ELF-1 (cell line): ENCODE measurements at places on chromosomes 12 and 14.
A peak's percentile ranks its signal among the peaks of the same experiment; 100 is the strongest.

DNA sequence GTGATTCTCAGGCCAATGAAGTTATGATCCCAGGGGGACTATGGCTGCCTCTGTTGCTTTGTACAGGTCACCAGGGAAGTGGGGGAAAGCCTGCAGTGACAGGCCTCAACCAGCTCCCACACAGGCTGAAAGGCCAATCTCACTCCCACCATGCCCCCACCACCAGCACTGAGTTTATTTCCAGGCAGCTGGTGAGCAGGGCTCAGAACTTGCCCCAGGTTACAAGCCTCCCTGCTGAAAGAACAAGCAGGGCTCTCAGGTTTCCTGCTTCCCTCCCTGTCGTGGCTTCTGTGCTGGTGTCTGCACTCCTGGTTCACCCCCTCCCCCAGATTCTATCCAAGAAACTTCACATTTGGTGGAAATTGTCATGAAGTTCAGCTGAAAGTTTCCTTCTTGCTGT, 260.3 kb downstream of the CCDC59 start:
- DNase-seq, result peak; percentile 58

DNA sequence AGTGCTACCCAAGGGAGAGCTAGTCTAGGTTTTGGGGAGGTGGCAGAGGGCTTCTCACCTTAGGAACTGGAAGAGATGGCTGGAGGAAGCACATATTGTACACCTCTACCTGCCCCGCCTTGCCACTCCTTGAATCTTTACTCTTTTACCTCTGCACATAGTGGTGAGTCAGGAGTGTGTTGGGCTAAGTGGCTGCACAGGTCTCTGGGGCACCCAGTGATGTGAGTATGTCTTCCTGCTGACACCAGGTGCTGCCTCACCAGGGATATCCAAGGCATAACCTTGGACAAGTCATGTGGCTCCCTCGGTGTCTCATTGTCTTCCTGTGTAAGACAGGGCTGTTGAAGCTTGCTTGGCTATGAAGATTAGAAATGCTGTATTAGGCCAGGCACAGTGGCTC, 19.8 kb upstream of the CABP1 start:
- no peak for DNase-seq

- no peak for DNase-seq
These were observed 92.9 kb downstream of the SLCO1B1 start for GRCh38 chr12:21223930-21224329.

DNA sequence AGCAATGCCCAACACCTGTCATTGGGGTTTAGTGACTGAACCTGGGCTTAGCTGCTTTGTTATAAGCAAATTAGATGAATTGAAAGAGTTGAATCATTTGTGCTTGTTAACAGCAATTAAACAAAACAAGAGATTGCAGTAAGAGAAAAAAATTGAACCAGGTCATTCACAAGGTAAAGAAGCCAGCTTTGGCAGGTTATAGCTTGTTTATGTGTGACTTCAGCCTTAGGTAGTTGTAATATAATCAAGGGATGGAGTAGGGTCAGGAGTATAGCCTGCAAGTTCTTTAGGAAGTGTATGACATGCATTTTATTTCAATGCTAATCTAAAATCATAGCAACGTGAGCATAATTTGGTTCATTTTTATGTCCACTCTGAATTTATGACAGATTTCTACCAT, 63.4 kb upstream of the PLEKHG3 start:
- DNase-seq, result no peak

GRCh38 chr12:125324861-125325490, 259.7 kb downstream of the AACS start:
- DNase-seq, result peak; percentile 55

DNA sequence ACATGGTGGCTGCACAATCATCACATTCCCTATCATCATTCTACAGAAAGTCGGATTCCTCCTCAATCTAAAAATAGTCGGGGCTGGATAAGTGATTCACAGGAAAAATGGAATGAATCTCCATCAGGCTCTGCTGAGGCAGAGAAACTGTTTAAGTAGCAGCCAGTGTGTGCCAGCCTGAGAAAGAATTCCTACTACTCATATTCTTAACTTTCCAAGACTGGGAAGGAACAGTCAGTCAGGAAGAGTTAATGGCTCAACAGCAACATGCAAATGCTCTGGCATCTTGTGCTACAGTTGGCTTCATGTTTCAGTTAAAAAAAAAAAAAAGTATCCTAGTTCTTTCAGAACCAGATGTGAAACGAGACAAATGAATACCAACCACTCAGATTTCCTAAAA, 187.0 kb downstream of the GRIP1 start:
- DNase-seq, result no peak

DNA sequence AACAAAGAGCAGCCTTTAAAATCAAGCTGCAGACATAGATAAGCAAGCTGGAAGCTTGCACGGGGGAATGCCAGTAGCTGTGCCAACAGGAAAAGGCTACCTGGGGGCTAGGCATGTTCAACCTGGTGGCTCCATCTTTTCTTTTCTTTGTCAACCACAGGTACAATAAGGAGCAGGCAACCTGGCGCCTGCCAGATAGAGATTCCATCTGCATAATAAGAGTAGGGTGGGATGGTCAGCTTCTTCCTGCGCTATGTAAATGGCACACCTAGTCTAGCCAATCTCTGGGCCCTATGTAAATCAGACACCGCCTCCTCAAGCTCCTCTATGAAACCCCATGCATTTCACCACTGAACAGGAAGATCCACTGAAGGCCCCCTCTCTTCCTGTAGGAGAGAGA, 87.4 kb upstream of the PKP2 start:
- peak; percentile 75 for DNase-seq

- DNase-seq, result no peak
These were observed 528.4 kb upstream of the LMO3 start for GRCh38 chr12:17134315-17134714.

GRCh38 chr12:74747305-74747704, 209.7 kb downstream of the ATXN7L3B start:
- DNase-seq, result no peak

DNA sequence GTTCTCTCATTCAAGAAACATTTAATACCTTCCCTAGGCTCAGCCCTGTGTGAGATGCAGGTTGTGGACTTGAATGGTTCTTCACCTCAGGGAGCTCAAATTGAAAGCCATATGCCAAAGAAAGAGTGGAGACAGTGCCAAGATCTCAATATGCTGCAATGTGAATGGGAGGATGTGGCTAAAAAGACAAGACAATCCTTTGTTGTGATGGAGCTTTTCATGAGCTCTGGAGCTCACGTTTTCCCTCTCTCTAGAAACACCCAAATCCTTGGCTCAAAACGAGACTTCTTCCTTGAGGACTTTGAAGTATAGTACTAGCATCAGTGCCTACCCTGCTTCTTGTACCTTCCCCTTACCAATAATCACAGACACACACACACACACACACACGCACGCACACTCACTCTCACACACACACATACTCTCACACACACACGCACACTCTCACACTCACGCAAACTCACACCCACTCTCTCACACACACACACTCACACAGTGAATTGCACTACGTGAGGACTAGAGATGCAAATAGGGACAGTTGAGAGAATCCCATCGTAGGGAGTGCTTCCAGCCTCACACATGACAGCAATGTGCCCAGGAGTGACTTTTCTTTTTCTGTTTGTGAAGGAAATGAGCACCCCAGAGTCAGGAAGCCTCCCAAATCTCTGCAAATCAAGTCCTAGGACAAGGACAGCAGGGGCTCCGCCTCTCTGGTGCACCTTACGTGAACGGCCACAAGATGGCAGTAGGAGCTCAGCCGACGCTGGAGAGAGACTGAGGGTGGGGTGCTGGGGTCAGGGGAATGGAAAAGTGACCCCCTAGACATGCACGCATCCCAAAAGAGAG, 231.4 kb downstream of the PCNX1 start:
- peak; percentile 69 for DNase-seq

DNA sequence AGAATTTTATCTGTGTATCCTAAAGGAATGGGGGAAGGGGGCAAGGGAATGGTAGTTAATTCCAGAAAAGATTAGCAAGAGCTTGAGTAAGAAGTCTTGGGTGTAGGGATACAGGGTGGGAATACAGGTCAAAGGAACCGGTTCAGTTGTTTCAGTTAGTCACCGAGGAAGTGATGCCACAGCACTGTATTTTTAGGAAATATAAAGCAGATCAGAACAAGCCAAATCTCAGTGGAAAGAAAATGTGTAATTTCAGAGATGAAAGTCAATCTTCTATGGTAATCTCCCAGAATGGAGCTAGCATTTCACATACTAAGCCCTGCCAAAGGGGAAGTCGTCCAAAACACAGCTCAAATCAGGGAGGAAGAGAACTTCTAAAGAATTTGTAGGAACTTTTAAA, 4.7 kb upstream of the TUBA1C start:
- no peak for DNase-seq

DNA sequence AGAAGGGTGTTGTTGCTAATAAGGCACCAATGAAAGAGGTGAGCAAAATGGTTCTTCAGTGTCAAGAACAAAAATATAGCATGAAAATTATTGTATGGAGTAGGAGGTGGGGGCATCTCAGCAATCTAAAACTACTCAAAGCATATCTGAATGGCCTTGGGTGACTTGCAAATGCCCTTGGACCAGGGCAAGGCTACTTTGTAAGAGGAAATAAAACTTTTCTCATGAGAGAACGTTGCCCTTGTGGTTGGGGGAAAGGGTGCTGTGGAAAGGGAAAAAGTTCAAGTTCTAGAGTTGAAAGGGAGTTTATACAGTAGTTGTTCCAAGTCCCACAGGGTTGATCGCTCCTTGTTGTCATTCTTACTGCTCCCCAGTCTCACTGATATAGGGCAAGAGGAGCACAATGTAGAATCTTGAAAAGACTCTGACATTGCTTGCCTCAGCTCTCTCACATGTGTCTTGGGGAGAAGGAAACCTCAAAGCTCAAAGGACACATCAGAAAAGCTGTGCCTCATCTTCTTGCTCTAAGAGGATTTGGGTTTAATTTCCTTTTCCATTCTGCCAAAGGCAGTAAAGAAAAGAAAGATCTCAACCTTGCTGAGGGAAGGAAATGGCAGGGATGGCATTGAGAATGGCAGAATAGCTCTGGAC, 270.5 kb downstream of the DUSP6 start:
- DNase-seq, result no peak

- DNase-seq, result no peak
These were observed 10.4 kb downstream of the GTSF1 start for GRCh38 chr12:54463034-54463433.

- DNase-seq, result no peak
These were observed 117.8 kb downstream of the FIGNL2 start for GRCh38 chr12:51730745-51731144.

GRCh38 chr14:103871596-103872480, 24.5 kb upstream of the PPP1R13B start:
- DNase-seq, result peak; percentile 86

DNA sequence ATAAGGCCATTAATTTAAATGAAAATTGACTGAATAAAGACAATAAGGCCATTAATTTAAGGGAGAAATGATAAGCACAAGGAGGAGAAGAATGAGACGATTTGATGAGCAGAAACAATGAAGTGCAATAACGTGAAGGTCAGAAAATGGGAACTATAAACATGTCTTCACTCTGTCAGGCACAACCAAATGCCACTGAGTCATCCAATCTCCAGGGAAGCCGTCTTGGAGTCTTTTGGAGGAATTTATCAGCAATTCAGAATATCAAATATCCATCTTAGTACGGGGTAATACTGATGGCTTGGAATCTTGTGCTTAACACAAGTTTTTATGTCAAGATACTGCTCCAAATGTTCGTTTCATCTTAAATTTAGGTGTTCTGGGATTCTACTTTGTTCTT, 159.9 kb downstream of the CAPZA3 start:
- no peak for DNase-seq

DNA sequence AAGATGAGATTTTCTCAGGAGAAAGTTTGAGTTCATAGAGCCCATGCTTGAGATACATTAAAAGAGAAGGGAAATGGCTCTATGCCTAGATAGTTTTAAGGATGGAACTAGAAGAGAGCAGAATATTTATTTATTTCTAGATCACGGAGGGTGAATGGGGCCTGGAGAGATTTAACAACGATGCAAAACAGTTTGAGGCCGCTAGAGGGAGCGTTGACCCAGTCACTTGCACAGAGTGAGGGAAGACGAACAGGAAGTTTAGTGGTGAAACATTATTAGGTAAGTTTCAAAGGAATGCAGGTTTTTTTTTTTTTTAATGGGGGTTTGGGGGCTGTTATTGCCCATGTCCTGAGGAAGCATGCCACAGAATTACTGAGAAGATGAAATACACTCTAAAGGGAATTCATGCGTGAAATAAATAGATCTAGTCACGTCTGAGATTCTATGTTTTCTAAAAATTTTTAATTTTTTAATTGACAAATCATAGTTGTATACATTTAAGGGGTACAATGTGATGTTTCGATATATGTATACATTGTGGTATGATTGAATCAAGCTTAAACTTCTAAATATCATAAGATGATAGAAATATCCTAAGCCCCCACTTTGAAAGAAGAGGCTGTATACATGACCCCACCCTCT, 14.8 kb upstream of the PPP1R1A start:
- DNase-seq, result peak; percentile 77

GRCh38 chr12:46516933-46517578, 144.5 kb upstream of the SLC38A2 start:
- DNase-seq, result no peak

GRCh38 chr14:71720978-71721624, 211.1 kb upstream of the RGS6 start:
- DNase-seq, result peak; percentile 87

DNA sequence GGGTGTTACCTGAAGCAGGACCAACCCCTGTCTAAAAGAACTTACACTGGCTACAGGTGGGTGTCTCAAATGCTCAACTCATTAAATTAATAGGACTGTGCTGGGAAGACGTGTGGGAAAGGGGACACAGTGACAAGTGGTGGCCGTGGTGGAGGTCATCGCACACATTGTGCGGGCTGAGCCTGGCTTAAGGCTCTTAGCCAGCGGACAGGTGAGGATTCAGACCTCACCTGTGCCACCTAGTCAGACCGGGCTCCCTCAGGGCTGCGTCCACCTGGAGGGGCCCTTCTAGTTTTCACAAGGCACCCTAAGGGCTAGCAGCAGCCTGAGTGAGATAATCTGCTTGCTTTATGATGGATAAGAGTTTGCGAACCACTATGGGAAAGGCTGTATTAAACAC, 125.2 kb upstream of the FKBP4 start:
- DNase-seq, result no peak

DNA sequence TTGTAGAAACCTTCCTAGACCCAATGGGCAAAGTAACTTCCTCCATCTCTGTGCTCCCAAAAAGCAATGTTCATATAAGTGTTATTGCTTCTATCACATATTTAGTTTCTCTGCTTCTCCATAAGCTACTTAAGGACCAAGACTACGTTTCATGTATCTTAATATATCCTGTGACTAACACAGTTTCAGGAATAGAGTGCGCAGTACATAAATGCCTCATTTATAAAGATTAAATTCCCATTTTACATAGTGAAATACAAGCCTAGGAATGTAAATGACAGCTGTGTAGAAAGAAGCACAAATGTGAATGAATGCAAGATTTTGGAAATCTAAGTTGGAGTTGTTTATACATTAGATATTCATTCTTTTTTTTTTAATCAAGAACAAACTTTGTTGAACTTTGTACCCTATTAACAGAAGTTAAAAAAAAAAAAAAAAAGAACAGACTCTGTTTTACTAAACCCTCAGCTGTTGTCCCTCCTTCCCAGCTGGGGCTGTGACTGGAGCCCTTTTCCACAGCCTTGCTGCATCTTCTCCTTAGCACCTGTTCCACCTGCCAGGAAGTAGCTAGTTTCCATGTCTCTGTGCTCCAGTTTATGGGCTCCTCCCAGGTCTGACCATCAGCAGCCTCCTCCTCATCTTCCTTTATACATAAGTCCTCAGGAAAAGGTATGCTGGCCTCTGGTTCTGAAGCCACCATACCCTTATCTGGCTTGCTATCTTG, 7.0 kb upstream of the METTL17 start:
- DNase-seq, result no peak
